ENCODE measurements at places on chromosomes 5 and 9.

DNA sequence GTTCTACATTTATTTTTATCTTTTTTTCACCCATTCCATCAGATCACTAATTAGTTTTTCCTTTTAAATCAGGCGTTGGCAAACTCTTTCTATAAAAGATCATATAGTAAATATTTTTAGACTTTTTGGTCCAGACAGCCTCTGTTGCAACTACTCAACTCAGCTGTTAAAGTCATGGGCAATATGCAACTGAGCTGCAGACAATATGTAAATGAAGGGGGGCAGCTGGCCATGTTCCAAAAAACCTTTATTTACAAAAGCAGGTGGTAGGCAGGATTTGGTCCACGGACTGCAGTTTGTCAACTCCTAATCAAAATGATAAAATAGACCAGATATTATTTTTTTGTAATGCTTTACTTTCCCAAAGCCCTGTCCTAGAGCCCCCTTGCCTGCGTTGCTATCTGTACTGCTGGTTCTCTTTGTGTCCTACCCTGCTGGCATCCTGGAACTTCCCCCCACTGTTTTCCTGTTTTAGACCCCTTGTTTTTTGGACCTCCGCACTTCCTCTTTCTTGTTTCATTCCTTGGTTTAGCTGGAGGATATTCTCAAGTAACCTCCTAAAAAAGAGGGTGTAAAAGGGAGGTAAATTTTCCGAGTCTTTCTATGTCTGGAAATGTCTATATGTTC, 24.7 kb upstream of the TNFSF8 start:
- no peak for DNase-seq

DNA sequence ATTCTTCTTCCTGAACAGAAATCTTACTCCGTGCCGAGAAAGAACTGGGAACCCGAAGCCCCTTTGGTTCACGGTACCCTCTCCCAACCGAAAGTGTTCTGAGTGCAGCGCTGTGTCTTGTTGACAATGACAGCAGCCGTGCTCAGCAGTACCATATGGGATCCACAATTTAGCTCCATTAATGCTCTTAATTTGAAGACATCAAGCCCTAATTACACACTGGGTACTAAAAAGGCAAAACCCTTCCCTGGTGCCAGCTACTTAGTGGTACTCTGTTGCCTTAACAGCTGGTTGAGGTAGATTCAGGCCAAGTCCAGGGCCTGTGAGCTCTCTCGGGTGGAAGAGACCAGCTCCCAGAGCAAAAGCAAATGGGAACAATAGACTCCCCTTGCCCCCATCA, 24.5 kb downstream of the DDX31 start:
- DNase-seq = no peak

DNA sequence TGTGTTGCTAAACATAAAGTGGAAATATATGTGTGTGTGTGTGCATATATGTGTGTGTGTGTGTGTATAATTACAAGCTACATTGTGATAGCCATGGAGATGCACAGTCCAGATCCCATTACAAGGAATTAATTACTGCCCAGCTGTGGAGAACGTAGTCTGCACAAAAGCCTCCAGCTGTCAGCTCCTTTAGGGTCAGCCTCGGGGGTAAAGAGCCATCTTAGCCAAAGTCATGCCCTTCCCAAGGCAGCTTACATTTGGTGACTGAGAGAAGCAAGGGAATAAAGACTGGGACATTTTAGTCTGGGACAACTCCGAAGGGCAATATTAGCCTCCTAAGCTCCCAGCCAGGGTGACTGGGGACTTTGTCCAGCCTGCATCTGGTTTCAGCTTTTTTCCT, 21.9 kb upstream of the FOCAD start:
- no peak for DNase-seq

GRCh38 chr5:137309290-137309689, 189.8 kb downstream of the SPOCK1 start:
- DNase-seq = no peak

DNA sequence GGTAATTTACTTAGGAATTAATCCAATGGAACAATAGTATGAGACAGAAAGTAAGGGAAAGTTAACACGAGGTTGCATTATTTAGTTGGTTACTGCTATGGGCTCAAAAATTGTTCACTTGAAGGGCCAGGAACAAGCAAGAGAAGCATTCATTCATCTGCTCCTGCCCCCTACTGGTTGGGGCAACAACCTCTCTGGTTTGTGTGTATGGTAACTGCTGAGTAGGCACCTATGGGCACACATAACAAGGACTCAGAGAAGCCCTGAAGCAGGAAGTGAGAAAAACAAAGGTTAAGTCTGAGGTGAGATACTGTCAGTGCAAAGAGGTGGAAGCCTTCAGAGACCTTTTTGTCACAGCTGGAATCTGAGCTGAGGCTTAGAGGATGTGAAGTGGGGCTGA, 34.4 kb upstream of the RANBP6 start:
- DNase-seq = no peak

DNA sequence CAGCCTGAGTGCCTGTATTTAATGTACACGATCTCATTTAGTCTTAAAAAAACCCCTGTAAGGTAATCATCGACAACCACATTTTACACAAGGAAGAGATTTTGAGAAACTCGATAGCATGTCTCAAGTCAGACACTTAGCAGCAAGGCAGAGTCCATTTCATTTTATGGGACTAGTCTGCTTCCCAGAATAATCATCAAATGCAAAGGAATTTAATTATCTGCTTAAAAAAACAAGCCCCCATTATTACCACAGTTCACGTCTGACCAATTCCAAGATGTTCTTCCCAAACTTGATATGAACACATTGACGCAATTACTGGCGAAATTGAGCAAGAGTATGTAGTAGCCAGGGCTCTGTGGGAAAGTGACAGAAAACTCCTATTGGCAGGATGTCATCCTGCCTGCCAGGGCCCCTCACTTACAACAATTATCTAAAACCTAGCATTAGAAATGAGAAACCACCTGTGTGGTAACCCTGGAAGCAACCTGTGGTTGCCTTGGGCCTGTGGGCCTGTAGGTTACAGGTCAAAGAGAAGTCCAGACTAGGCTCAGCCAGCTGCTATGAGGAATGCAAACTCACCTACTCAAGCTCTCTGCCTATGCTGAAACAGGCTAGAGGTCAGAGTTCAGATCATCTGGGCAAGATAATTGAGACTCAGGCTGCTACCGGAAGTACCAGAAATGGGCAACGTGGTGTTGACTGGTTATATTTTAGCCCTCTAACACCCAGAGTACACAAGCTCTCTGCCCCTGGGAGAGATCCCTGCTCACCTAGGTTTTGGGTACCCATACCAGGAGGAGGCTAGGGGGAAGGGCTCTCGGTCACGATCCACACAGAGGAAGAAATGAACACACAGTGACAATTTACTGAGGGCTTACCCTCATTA, 1.6 kb downstream of the B4GALT1 start:
- DNase-seq = no peak

- DNase-seq = no peak
Measured at GRCh38 chr5:147093138-147093537, 141.7 kb upstream of the STK32A start.

DNA sequence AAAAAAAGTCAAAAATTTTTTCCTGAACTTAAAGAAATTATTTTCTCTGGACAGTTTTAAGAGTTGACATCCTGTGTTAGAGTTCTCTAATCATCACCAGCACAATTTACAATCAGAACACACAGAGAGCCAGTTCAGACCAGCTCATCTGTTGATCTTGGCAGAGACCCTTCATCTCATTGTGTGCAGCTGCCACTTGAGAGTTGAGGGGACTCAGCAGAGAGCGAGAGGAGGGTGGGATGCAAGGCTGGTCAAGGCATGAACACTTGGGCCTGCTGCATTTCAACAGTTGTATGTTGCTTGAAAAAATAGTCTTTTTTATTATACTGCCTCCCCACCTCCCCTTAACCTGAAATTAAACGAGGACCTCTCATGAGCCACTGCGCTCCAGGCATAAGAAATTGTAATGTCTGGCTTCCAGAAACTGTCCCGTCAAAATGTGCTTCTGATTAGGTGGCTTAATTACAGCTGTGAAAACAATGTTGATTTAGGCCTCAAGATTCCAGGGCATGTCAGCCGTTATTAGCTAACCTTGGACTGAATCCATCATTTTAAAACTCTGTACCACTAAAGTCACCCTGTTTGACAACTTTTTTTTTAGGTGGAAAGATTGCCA, 383.6 kb downstream of the CCDC171 start:
- DNase-seq = no peak

GRCh38 chr5:76938177-76938576, 14.7 kb upstream of the CRHBP start:
- DNase-seq = no peak

DNA sequence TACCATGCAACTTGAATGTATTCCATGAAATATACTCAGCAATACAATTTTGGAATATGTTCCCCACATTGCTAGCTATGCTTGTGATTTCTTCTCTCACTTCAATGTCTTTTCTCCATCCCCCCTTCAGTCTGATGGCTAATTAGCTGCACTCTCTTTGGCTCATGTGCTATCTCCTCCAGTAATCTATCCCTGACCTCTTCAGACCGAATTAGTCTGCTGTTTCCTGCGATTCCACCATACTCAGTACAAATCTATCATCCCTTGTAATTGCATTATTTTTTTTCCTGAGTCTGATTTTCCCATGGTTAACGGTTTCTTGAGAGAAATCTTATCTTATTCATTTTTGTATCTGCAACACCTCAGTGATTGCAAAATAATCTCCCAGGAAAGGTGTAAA, 360.7 kb upstream of the CDH10 start:
- no peak for DNase-seq

GRCh38 chr5:25649628-25650265, 1005.0 kb upstream of the CDH10 start:
- DNase-seq = no peak

- DNase-seq = peak; percentile 48
Measured at GRCh38 chr9:80649001-80649420, 1040.3 kb downstream of the TLE1 start.

DNA sequence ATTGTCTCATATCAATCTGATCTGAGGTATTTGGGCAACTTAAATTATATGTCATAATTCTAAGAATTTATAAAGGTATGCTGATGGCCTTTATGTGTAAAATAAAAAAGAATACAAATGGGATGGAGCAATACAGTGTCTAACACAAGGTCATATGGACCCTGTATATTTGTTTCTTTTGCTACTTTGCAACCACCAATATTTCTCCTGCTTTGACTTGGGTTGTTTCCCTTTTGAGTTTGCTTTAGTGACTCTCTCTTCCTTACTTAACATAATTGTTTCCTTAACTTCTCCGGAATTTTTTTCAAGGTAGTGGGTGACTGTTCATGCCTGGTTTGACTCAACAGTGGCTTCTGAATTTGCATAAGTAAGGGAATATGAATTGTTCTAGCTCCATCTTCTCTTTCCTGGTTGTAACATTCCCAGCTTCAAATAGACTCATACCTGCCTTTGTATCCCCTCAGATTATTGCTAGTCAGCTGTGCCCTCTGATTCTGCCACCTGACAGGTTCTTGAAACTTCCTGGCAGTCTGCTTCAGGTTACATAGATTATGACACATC, 30.2 kb upstream of the ANXA1 start:
- no peak for DNase-seq

DNA sequence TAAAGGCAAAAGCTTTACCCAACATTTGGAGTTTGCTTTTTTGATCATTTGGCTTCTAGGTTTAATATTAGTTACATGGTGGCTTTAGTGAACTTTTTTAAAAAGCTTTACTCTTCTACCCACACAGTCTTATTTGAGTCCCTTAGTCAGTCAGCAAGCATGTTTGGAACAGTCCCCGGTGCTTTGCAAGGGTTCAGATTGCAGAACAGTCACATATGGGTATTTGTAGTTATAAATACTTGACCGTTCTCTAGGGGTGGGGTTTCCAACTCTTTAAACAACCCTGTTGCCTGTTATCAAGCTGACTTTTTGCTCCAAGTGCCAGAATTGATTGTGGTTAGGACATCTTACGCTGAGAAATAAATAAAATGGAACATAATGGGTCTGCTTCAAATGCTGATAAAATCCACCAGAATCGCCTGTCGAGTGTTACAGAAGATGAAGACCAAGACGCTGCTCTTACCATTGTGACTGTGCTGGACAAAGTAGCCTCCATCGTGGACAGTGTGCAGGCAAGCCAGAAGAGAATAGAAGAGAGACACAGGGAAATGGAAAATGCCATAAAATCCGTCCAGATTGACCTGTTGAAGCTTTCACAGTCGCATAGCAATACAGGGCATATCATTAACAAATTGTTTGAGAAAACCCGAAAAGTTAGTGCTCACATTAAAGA, at the start of gene CAVIN4:
TSS of gene CAVIN4 (plus strand) at position 304 of the 673 bp plus-strand sequence. CDS start at position 369, 65 bp downstream.
- DNase-seq = peak; percentile 36

DNA sequence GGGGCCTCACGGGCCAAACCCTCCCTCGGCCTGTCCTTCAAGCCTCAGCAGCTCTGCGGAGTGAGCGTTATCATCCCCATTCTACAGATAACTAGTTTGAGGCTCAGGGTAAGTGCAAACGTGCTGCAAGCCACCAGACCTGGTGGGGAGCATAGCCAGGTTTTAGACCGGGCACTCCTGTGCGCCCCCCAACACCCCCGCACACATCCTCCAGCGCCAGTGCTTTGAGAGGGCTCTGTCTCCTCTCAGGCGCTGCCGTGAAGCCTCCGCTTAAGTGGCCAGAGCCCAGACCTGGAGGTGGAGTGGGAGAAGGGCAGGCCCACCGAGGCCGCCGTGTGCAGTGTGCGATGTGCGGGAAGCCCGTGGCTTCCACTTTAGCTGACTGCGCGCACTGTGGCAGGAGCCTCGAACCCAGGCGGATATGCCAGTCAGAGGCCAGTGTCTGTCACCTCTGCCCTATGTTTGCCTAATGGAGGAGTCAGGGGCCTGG, 1.6 kb upstream of the MGAT1 start:
- no peak for DNase-seq

DNA sequence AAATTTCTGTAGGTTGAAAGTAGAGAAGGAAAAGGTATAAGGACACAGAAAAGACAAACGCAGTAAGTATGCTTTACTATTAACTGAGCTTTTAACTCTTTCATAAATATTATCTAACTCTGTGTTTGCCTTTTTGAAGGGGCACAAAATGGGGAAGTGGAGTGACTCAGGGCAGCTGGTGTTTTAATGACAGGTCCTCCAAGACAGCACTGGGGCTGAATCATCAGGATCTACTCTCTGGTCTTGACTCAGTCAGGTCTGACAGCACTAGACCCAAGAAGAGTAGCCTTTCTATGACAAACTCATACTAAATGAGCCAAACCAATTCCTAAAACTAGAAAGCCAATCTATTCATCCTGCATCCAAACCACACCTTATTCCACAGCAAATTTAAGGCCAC, 102.2 kb downstream of the APTX start:
- DNase-seq = no peak

- no peak for DNase-seq
Measured at GRCh38 chr9:92769990-92770359, 5.3 kb upstream of the BICD2 start.

DNA sequence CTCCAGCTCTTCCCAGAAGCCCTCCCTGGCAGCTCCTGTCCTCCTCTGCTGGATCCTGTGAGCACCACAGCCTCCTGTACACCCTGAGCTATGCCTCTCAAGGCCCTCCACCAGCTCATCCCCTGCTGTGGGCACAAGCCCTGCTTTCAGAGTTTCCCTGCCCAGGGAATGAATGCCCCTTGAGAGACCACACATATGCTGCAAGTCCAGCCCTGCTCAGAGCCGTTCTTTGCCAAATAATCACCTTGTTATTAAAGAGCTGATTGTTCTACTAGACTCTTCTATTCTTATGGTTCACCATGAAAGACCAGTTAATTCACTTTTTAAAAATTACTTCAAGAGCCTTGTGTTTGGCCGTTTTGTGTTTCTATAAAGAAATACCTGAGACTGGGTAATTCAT, 121.5 kb downstream of the MVB12B start:
- no peak for DNase-seq
